Kidney capillary endothelial cell (primary cell): ENCODE measurements at places on chromosomes 5 and 9.

- DNase-seq: peak; percentile 40
Observed at GRCh38 chr9:123338710-123339665, 17.0 kb upstream of the CRB2 start.

DNA sequence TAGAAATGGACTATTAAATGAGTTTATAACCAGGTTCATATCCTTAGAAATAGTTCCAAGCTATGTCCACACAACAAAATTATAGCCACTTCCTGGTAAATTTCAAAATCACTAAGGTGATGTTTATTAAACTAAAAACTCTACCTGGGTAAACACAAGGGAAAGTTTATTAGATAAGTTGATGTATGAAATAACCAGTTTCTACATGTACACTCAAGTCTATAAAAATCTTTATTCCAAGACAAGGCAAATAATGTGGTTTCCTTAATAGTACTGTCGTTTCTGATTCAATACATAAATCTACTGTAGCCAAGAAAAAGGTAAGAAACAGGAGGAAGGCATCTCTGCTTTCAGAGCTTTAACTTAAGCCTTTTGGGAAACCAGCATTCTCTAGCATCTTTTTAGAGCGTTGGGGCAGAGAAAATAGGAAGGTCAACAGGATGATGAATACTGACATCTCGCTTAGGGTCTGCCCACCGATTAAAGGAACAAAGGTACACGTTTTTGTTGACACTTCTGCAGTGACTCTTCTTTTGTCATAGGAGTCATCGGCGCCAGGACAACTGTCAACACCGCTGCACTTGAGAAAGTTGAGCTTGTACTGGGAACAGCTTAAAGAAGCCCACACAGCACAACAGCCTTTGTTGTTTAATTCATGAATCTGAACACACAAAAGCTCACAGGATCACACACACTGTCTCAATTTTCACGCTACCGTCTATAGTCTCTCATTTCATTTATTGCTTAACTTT, 513.6 kb downstream of the SLCO4C1 start:
- DNase-seq: no peak

DNA sequence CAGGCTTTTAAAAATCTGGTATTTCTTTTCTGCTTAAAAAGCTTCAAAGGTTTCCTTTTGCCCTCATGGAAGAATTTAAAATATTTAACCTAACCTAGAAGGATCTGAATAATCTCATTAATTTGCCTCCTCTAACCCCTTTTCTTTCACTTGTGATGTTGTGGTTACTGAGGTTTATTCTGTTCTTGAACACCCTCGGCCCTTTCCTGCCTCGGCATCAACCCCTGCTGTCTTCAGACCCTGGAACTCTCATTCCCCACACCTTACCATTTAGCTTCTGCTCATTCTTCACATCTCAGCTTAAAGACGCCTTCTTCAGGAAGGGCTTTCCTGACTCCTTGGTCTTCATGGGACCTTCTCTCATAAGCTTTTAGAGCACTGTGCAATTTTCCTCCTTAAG, 131.4 kb upstream of the MAN2A1 start:
- no peak for DNase-seq

DNA sequence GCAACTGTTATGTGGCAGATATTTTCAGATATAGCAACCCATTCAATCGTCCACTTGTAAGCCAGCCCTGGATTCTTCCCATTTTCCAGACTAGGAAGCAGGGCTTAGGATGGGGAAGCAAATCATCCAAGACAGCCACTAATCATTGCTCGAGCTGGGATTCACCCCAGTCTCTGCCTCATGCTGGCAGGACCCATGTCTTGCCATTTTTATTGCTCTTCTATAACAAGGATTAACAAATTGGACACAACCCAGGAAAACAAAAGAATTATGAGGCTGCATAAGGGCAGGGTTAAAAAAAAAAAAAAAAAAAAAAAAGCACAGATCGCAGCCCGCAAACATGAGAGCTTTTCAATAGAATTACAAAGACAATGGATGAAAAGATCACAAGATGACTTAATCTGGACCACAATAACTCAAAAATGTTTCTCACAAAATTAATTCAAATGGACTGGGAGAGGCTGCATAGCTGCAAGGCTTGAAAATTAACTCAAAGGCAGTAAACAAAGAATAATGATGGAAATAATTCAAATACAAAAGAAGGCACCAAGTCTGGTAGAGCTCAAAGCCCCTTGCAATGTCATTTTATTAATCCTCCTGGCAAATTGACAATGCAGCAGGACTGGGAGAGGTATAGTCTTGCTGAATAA, 40.7 kb downstream of the ASTN2 start:
- no peak for DNase-seq

DNA sequence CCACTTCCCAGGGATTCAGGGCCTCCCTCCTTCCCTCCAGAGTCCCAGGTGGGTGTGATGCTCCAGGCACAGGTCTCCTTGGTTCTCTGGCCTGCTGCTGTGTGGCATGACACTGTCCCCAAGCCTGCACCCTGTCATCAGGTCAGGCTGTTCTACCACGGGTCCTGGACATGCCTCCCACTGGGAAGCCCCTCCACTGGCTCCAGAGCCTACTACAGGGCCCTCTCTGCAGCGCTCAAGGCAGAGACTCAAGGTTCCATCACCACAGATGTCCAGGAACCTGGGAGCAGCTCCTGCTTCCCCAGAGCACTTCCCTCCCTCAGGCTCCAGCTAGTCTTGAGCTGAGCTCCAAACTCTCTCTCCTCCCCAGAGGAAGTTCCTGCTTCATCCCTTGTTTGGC, 237.3 kb downstream of the PBX3 start:
- DNase-seq: no peak

GRCh38 chr5:91651704-91652103, 268.6 kb upstream of the ARRDC3 start:
- no peak for DNase-seq

GRCh38 chr9:87714819-87715218, 11.1 kb upstream of the CTSL start:
- DNase-seq: no peak

- DNase-seq: no peak
Observed at GRCh38 chr9:33619666-33620404, 95.8 kb downstream of the ANKRD18B start.

GRCh38 chr9:135908093-135908753, 877 bp upstream of the CAMSAP1 start:
- DNase-seq: peak; percentile 21

DNA sequence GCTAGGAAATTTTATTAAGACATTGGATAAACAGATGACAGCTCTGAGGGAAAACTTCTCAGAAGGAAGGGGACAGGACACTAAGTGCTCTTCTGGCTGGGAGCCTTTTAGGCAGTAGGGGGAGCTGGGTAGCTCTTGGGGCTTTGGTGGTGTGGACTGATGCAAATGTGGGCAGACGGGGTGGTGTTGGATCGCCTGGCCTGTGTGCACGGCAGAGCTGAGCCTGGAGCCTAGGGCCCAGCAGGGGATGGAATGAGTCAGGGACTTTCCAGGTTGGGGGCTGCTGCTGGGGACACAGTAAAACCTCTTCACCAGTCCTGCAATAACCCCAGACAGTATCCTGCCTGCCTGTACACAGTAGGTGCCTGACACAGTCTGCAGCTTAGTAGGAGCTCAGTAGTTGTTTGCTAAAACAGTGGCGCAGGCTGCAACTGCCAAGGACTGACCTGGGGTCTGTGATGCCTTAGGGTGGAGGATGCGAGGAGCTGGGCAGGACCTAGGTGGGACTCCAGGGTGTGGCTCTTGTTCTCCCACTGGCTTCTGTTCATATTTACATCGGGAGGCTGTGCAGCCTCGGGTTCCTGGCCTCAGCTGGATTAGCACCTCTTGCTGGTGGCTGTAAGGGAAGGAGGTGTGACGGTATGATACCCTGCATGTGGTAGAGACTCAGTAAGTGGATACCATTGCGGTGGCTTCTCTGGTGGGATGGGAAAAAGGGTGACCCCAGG, 83.8 kb downstream of the DAB2IP start:
- DNase-seq: no peak

GRCh38 chr5:167998148-167998767, 293.2 kb upstream of the WWC1 start:
- DNase-seq: no peak

DNA sequence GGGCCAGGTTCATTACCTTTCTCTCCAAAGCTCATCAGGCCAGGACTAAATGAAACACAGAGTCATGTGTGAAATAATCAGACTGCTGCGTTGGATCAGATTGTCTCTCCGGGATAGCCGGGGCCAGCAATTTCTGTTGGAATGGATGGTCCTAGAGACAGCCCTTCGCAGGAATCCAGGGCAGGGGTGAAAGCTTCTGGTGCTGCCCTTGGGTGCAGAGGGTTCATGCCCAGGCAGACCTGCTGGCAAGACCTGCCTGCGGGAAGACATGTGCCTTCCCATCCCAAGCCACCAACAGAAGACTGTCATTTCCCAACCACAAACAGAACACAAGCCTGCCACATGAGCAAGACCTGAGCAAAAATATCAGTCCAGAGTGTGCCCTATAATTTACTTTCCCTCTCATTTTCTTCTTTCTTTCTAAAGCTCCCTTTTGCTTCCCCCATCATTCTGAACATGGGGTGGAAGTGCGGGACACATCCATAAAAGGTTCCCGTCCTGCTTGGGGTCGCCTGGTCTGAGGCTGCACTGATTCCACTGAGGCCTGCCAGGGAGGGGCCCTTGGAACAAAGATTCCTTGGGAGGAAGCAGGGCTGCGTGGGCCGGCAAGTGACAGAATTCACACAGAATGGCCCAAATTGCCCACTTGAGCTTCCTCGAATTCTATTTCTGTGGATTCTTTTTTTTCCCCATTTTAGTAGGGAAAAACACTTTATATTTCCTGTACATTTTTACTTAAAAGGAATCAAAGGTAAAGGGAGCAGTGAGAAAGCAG, 57.3 kb downstream of the UBE2QL1 start:
- no peak for DNase-seq

DNA sequence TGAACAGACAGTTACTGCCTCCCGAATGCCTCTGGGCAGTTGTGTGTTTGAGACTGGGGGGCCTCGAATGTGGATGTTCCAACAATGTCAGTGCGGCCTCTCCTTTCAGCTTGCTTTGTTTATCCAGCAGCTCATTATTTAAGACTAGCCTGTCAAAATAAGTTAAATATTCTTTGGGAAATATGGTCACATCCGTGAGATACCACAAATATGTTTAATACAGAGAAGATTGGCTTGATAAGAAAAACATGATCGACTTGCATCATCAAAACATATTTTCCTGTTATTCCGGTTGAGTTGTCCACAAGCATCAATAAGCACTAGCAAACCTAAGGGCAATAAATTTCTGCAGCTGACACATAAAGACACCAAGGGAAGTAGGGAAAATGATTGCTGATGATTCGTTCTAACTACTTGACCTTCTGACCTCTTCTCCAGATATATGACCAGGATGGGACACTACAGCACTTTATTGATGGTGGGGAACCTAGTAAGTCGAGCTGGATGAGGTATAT, 66.5 kb downstream of the PRDM6 start:
- DNase-seq: no peak

DNA sequence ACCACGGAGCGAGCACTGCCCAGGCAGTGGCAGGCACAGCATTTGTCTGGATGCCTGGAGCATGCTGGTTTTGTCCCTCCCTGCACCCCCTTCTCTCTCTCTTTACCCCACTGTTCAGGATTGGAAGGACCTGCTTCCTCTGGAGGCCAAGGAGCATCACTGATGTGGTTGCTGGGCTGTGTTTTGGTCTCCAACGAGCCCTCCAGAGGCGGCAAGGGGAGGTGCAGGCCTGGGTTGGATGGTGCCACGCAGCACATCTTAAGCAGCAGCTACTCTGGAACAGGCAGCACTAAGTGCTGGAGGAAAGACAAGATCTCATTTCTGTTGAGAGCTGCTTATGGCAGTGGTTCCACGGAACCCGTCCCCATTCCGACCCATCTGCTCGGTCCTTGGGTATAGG, 139.6 kb downstream of the CMYA5 start:
- DNase-seq: no peak

DNA sequence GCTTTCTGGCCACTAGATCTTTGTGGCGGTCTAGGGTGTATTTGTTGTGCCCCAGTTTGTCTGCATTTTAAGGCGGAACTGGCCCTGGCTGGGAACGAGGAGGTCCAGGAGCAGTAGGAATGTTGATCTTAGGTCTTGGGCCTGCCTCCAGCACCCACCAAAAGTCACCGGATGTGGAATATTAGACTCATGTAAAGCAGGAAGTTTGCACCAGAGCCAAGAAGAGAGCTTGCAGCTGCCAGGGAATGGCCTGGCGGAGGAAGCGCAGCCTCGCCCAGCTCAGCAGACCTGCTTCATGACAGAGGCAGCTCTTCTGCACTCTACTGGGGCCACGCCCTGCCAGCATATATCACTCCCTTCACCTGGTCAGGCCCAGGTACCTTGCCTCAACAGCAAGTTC, 3.3 kb downstream of the GPX3 start:
- no peak for DNase-seq

DNA sequence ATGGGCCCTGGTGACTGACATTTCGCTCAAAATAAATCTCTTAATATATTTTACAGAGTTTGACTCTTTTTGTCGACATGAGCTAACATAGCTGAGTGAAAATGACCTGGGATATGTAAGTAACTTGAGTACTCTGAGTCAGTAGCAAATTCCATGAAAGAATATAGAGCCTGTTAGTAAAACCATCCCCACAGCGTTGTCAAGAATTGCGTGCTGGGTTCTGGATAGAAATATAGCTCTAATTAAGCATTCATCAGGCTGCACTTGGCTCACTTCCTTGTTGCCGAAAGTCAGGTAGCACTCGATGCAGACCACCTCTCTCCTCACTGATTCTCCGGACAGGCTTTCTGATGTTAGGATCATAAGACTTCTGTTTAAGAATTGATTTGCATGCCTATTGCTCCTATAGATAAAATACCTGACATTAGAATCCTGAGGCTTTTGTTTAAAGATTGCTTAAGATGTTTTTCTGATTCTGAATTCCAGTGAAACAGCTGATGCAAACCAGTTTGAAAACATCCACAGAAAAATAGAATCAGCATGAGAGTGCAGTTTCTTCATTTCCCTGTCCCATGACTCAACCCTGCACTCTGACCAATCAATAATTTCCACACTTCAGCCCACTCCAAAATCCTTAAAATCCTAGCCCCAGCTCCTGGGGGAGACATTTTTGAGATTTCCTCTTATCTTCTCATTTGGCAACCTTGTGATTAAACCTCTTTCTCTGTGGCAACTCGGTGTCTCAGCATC, 310.6 kb downstream of the DIRAS2 start:
- DNase-seq: no peak

DNA sequence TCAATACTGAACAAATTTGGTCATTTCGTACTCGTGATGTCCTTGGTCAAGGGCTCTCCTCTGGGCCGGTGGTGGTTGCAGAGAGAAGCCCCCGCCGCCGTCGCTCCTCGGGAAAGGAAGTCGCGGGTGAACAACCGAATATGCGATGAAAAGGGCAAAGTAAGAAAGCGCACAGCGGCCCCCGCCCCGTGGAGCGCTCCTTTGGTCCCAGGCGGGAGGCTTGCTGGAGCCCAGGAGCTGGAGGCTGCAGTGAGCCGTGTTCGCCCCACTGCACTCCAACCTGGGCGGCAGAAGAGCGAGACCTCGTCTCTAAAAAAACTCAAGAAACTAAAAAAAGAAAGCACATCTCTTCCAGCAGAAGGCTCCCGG, 108.4 kb upstream of the LARP1 start:
- no peak for DNase-seq

DNA sequence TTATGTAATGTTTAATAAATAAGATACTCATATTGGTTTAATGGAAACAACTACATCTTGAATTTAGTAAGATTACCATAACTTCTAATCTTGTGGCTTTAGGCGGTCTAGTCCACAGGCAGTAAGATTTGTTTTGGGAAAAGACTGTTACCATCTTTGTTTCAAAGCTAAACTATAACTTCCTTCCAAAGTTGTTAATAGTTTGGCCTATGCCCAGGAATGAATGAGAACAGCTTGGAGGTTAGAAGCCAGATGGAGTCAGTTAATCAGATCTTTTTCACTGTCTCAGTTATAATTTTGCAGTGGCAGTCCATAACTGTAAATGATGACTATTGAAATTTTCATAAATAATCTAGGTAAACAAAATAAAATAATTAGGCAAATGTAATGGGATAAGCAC, 241.8 kb upstream of the KLF9 start:
- DNase-seq: no peak
